Mesothelial cell of epicardium (in vitro differentiated cells): ENCODE measurements at places on chromosomes 6 and 20. TPM values are rescaled to one million over a fixed set of nuclear protein-coding genes. Genes with fewer than 3 reads are reported as not detected.

GRCh38 chr6:73032586-73032985 lies 192.7 kb downstream of the KHDC1L start:
- no peak overlapping the region for H3K27ac ChIP-seq
- peaks cover 37% of the 10 kb centered on the region for H3K4me1 ChIP-seq
- no peaks in the 10 kb centered on the region for H3K27me3 ChIP-seq
- H3K36me3 ChIP-seq, result no peaks in the 10 kb centered on the region
- H3K4me3 ChIP-seq, result no peak overlapping the region

DNA sequence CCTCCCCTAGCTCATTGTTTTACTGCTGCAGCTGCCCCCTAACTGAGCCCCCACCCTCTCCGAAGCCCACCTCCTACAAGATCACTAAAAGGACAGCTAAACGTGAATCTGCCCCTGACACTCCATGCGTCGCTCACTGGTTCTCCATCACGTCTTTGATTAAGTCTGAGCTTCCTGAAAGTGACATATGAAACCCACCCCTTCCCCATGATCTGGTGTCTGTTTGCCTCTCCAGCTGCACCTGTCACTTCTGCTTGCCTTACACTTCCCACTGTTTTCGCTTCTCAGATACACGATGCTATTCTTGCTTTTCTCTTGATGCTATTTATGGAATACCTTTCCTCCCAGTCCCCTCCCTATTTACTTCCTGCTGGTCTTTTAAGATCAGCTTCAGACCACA lies 8.0 kb upstream of the PERP start:
- no peaks in the 10 kb centered on the region for H3K36me3 ChIP-seq
- peaks cover 19% of the 10 kb centered on the region for H3K27me3 ChIP-seq
- H3K27ac ChIP-seq, result no peak overlapping the region
- H3K4me3 ChIP-seq, result no peak overlapping the region

GRCh38 chr6:41571021-41571780 lies 25.0 kb downstream of the FOXP4 start:
- H3K36me3 ChIP-seq, result peaks cover 10% of the 10 kb centered on the region
- H3K4me3 ChIP-seq, result no peak overlapping the region
- peaks cover 46% of the 10 kb centered on the region for H3K4me1 ChIP-seq
- no peak for DNase-seq
- H3K27ac ChIP-seq, result peak overlapping the region; percentile 84

GRCh38 chr6:39343396-39343870 lies 20.9 kb upstream of the KCNK16 start:
- H3K27ac ChIP-seq, result no peak overlapping the region
- peaks cover 8% of the 10 kb centered on the region for H3K27me3 ChIP-seq
- peaks cover 16% of the 10 kb centered on the region for H3K4me1 ChIP-seq
- no peaks in the 10 kb centered on the region for H3K36me3 ChIP-seq
- no peak overlapping the region for H3K4me3 ChIP-seq

DNA sequence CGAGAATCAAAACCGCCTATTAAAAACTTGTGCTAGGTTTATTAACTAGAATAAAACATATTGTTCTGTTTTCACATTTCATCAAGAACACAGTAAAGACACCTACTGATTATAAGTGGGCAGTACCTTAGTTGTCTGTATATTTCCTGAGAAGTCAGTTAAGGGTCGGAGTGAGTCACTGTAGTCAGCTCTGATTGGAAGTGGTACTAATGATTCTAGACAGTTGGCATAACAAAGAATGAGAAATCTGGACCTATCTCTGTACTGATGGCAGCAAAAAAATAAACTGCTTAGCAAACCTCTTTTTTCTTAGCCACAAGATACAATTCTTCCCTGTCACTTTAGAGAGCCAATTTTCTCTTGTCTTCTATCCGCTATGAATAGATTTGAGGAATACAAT lies 387.3 kb upstream of the ADGRB3 start:
- no peak overlapping the region for H3K4me3 ChIP-seq
- no peak overlapping the region for H3K27ac ChIP-seq
- H3K36me3 ChIP-seq, result no peaks in the 10 kb centered on the region
- no peak for DNase-seq
- H3K27me3 ChIP-seq, result no peaks in the 10 kb centered on the region
- H3K4me1 ChIP-seq, result no peaks in the 10 kb centered on the region

DNA sequence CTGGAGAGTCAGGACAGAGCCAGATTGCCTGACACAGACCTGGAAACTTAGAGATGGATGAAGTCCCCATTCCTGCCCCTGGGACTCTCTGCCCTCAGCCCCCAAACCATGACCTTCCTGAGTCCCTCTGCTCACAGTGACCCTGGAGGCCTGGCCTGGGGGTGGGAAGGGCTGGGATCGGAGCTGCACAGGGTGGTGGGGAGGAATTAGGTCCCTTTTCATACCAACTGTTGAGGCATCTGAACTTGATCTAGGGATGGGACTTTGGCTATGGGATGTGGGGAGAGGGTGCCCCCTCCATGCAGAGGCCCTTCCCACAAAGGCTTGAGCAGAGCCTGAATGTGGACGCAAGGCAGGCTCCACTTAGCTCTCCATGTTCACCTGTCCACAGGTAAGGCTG lies 144.1 kb downstream of the MRPL14 start:
- H3K36me3 ChIP-seq, result no peaks in the 10 kb centered on the region
- DNase-seq, result no peak
- H3K27ac ChIP-seq, result no peak overlapping the region
- peaks cover 6% of the 10 kb centered on the region for H3K4me1 ChIP-seq
- H3K4me3 ChIP-seq, result no peak overlapping the region
- peaks cover 14% of the 10 kb centered on the region for H3K27me3 ChIP-seq

DNA sequence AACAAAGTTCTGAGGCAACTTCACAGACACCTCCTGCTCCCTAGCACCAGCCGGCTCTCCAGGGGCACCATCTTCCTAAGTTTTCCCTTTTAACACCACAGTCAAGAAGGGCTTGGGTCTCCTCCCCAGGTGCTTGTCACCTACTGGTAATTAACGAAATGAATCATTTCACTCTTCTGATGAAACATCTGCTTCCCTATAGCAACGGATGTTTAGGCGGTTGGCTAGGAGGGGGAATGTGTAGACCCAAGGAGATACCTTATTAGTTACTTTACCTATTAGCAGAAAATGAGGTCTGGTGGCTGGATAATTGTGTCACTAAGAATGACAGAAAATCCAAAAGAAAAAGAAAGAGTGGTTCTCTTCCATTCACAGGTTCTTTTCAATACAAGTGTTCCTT lies 46.3 kb upstream of the FABP7 start:
- H3K27ac ChIP-seq, result no peak overlapping the region
- DNase-seq, result no peak
- no peak overlapping the region for H3K4me3 ChIP-seq
- no peaks in the 10 kb centered on the region for H3K27me3 ChIP-seq
- H3K4me1 ChIP-seq, result peaks cover 28% of the 10 kb centered on the region

DNA sequence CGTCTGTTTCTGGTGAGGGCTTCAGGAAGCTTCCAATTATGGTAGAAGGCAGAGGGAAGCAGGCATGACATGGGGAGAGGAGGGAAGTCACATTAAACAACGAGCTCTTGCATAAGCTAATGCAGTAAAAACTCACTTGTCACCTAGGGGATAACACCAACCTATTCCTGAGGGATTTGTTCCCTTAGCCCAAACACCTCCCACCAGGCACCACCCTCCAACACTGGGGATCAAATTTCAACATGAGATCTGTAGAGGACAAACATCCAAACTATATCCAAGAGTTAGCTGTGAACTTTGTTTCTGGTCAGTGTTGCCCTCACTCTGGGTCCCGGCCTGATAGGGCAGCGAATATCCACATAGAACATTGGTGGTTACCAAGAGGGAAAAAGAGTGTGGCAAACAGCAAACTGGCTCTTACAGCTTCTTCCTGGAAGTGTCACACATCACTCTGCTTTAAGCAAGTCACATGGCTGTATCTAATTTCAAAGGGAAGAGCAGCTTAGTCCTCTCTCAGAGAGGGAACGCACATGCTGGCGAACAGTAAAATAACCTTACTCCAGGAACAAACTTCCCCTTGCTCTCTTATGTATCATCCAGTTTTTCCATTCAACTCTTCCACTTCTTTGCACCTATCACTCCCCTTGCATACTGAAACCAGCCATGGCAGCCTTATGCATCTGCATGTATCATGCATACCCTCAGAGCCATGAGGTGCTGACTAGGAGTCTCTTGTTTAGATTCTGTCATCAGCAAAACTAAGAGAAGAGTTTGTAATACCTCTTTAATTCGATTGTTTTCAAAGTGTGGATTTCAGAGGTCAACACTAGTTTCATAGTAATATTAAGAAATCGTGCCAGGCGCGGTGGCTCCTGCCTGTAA lies 4.8 kb upstream of the MOCS1 start:
- H3K27ac ChIP-seq, result no peak overlapping the region
- no peak for DNase-seq
- peaks cover 10% of the 10 kb centered on the region for H3K4me1 ChIP-seq

- no peak for DNase-seq
- no peak overlapping the region for H3K27ac ChIP-seq
- H3K36me3 ChIP-seq, result no peaks in the 10 kb centered on the region
- H3K27me3 ChIP-seq, result no peaks in the 10 kb centered on the region
Observed at GRCh38 chr6:105611606-105612005, 208.7 kb upstream of the PREP start.

BPIFB4 gene
- not detected in 3 replicates for total RNA-seq
